ENCODE measurements at places on chromosomes 1 and 21.
A peak's percentile ranks its signal among the peaks of the same experiment; 100 is the strongest.

GRCh38 chr1:172382406-172382805 lies 38.1 kb upstream of the C1orf105 start:
- DNase-seq = no peak

DNA sequence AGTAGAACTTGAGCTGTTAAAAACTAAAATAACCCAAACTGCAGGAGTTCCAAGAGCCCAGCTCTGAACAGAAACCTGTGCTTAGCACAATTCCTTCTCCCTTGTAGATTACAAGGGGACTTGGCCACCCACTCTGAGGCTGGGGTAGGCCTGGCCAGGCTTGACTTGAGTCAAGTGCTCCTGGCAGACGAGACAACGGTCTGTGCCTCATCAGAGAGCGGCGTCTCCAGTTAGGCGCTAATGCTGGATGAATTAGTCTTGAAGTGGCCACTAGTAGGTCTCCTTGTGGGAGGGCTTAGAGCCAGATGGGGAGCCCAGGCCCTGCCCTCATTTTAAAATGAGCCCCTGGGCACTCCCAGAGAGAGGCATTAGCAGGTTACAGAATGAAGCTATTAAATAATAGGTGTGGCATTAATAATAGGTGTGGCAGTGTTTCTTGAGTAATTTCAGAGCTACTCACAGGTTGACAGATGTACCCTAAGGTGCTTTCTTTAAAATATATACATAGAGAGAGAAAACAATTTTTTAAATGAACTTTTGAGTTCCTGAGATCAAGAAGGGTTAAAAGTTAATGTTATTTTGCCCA lies 1.1 kb downstream of the EEIG2 start:
- peak; percentile 70 for DNase-seq

- DNase-seq = peak; percentile 86
These were observed 475 bp upstream of the NPPB start for GRCh38 chr1:11858968-11859871.

DNA sequence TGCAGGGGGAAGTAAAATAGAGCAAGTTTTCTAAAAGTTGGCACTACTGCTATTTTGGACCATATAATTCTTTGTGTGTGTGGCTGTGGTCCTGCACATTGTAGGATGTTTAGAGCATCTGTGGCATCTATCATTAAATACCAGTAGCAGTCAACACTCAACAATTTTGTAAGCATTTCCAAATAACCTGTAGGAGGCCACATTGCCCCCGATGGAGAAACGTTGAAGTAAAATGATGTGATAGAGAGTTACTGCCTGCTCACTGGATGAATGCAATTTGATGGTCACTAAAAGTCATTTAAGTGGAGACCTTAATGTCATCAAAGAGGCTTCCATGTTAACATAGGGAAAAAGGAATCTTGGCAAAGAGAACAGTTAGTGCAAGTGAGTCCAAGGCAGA lies 560.8 kb downstream of the NEGR1 start:
- no peak for DNase-seq

GRCh38 chr1:119288751-119289150 lies 79.8 kb upstream of the HAO2 start:
- no peak for DNase-seq

DNA sequence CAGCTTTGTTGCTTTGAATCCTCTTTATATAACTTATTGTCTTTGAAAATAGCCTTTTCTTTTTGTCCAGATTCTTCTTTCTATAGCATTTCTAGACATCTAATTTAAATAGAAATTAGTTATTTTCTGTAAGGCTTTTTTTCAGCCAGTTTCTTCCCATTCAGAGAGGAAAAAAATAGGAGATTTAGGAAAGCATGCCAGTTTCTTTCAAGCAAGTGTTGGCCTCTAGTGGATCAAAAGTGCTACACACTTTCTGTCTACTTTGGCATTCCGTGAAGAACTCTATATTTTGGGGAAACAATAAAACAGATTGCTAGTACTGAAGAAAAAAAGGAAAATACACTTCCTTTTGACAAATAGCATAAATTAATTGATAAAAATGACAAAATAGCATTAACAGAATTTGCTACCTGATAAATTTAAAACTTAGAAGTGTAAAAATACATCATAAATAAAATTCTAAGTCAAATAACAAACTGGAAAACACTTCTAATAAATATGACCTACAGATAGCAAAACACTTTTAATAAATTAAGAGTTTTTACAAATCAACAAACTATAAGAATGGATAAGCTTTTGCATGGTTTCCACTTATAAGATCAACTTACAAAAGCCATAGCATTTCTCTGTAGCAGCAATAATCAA lies 13.1 kb upstream of the EXO1 start:
- no peak for DNase-seq

GRCh38 chr1:55444667-55445066 lies 229.5 kb upstream of the USP24 start:
- no peak for DNase-seq

DNA sequence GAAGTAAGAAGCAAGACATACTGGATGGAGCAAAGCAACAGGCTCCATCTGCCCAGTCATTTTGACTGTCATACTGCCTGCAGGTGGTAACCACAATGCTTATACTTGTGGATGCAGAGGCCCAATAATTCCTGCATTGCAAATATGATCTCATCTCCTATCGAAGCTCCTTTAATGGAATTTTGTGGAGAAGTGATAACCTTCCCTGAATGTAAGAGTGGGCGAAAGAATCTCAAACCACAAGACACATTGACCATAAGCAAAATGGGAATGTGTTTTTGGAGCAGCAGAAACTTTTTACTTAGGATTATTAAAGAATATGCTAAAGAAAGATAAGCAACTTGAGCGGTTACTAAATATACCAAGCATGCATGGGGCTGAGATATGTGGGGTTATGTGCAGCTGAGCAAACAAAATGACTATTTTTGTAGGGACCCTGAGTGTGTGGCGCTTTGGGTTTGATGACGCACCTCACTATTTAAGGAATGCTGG lies 77.4 kb upstream of the BACH1 start:
- DNase-seq = no peak

DNA sequence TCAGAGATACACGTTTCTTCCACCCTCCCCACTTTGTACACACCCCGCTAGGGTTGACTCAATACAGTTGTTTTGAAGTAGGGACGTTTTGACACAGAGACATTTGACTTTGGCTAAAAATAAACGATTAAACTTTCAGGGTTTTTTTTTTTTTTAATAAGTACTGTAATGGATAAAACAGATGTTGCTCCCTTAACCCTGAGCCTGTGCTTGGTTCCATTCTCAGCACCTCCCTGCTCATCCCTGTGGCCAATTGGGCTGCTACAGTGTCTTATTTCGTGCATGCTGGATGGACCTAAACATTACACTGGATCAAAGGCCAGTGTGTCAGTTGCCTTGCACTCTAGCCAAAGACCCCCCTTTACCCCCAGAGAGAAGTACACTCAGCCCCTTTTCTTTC lies 16.9 kb downstream of the GRHL3 start:
- no peak for DNase-seq

GRCh38 chr1:155329980-155330598 lies 9.4 kb downstream of the RUSC1 start:
- DNase-seq = no peak

DNA sequence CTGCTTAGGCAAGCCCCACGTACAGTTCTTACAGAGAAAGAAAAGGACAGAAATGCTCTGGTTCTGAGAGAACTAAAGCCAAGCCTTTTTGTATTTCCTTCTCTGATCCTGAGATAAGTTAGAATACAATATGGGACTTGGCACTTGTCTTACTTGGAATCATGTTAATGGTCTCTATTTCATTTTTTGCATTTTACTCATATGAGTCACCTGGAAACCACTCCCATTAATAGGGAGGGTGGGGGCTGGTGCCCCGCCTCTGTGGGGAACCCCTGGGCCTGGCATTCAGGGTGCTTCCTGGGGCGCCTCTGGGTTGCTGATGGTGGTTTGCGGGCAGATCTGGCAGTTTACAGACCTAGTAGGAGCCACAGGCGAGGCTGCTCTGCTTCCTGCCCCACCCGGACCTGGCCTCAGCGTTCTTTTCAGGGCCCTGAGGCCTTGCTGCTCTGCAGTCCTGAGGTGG lies 26.7 kb downstream of the TSPAN2 start:
- DNase-seq = peak; percentile 27

DNA sequence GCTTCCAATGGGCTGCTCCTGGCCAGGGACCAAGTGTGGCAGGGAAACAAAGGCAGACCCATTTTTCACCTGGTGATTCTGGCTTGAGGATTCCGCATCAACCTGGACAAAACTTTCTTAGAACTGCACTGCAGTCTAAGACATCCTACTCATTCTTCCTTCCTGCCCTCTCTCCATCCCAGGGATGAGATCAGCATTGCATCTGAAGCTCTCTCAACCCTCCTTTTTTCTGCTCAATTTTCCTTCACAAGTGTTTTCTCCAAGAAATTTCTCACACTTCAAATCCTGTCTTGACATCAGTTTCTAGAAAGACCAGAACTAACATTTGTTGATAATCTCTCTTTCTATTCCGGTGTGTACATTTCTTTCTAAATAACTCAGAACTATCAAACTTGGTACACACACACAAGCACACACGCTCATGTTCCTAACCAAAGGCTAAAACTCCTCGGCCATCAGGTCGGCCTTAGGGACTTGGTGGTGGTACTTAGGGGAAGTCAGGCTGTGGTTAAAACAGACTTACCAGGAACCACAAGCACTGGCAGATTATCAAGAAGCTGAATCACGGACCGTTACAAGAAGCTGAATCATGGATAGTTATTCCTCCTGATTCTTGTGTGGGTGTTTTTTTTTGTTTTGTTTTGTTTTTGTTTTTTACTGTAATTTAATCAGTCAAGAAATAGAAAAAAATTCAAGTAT lies 21.0 kb upstream of the CXADR start:
- no peak for DNase-seq

- DNase-seq = no peak
These were observed 371.7 kb upstream of the ADGRL2 start for GRCh38 chr1:81428998-81429397.

DNA sequence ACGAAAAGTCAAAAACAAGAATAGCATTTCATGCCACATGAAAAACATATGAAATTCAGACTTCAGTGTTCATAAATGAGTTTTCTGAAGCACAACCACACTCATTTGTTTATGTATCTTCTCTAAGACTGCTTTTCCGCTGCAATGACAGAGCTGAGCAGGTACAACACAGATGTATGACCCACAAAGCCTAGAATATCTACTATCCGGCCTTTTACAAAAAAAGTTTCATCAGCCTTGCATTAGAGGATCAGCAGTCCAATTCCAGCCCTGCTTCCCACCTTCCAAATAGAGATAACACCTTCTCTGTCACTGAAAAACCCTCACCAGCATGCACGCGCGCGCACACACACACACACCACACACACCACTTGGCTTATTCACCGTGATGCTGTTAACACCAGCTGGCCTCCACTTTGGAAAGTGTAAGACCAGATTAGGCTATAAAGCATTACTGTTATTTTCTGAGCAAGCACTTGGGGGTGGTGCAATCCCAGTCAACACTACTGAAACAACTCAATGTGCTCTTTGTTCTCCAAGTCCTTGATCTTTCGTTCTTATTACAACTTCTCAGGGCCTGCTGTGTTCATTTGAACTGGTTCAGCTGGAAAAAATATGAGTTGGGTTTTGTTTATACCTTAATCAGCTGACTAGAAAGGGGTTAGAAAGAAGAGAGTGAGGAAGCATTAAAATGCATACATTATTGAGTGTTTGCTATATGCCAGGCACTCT lies 90.0 kb downstream of the GLUL start:
- DNase-seq = no peak

- DNase-seq = peak; percentile 8
These were observed 59.3 kb upstream of the ABCG1 start for GRCh38 chr21:42159560-42160110.

- DNase-seq = no peak
These were observed 85.3 kb downstream of the SCCPDH start for GRCh38 chr1:246809473-246809872.

DNA sequence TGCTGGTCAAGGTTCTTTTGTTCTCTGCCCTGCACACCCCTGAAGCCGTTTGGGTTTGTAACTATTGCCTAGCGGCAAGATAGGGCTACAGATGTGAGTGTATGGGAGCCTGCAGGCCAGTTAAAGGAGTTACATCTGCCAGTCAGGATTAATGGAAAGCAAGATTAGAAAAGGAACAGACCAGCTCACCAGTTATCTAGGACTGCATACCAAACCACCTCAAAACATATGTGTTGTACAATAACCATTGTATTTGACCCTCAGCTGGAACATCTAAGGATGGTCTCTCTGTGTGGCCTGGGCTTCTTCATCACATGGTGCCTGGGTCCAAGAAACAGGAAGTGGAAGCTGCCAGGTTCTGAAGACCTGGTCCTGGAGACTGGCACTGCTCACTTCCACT lies 52.5 kb upstream of the FBXO28 start:
- no peak for DNase-seq

DNA sequence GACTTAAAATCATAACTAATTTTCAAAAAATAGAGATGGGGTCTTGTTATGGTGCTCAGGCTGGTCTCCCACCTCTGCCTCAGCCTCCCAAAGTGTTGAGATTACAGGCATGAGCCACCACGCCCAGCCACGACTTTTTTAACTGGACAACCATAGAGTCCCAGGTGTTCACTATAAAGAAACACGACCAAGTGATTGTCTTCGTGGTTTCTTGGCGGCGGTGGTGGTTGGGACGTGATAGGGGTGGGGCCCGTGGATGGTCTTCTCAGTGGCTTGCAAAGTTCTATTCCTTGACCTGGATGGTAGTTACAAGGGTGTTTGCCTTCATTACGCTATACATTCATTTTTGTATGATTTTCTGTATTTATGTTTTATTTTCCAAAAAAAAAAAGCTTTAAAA lies 34.6 kb upstream of the COX20 start:
- no peak for DNase-seq

GRCh38 chr1:15915991-15916390 lies 59.9 kb downstream of the ZBTB17 start:
- DNase-seq = no peak

DNA sequence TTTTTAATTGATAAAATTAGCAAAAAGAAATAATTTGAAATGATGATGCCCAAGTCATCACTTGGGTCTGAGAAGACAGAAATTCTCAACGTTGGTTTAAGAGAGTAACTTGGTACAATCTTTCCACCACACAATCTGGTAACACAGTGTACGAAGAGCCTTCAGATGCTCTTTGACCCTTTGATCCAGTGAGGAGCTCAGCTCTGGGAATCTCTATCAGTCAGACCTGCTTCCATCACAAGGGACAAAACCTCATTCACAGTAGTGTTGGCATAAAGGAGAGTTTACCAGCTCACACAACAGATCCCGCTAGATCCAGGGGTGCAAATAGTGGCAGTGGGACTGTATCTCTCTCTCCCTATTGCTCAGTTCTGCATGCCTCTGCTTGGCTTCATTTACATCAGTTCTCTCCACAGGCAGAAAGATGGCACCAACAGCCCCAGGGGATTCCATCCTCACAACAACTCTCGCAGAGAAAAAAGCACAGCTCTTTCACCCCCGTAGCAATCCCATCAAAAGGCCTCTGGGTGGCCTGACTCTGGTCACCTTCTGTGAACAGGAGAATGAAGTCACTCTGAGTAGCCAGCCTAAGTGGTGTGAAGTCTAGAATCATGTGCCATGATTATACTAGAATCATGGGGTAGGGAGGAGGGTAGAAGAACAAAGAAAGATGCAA lies 119.7 kb downstream of the ZNF281 start:
- no peak for DNase-seq

DNA sequence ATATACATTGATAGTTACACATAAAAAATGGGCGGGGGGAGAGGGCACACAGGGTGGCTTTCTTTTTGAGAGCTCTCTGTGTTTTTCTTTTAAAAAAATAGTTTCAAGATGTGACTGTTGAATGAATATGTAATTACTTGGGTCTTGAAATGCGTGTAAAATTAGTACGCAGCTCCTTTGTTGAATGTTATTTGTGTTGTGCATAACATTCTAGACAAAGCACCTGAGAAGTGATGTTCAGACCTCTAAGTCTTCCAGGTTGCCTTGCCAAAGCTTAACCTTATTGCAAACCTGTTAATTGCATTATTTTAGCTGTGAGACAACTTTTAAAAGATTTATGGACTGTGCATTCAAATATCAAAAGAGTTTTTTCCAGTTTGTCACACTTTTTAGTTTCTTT lies 5.4 kb downstream of the PBX1 start:
- DNase-seq = no peak

Data from GM13977 (cell line).